NCI-H187 treated with DMSO at 0.1 percent for 48 hours (cell line): ENCODE measurements at places on chromosomes 12 and 14.

GRCh38 chr14:21073921-21074320 lies 3.8 kb downstream of the ARHGEF40 start:
- DNase-seq, result no peak

DNA sequence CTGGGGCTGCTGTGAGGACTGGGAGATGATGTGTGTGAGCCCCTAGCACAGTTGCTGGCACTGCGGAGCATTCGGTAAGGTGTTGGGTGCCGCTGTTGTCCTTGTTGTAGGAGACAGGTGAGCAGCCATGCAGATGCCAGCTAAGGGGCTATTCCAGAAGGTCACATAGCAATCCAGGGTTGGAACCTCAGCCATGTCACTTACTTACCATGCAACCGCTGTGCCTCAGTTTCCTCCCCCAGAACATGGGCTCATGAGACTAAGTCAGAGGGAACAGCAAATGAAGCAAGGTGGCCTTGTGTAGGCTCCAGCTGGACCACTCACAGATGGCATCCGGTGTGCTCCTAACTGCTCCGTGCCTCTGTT lies 13.2 kb downstream of the DTX1 start:
- DNase-seq, result no peak

GRCh38 chr12:74370608-74371216 lies 166.9 kb upstream of the ATXN7L3B start:
- no peak for DNase-seq

- DNase-seq, result no peak
Observed at GRCh38 chr12:99146185-99146584, 501.1 kb downstream of the APAF1 start.

- DNase-seq, result no peak
Observed at GRCh38 chr12:85190728-85191127, 89.3 kb upstream of the ALX1 start.

DNA sequence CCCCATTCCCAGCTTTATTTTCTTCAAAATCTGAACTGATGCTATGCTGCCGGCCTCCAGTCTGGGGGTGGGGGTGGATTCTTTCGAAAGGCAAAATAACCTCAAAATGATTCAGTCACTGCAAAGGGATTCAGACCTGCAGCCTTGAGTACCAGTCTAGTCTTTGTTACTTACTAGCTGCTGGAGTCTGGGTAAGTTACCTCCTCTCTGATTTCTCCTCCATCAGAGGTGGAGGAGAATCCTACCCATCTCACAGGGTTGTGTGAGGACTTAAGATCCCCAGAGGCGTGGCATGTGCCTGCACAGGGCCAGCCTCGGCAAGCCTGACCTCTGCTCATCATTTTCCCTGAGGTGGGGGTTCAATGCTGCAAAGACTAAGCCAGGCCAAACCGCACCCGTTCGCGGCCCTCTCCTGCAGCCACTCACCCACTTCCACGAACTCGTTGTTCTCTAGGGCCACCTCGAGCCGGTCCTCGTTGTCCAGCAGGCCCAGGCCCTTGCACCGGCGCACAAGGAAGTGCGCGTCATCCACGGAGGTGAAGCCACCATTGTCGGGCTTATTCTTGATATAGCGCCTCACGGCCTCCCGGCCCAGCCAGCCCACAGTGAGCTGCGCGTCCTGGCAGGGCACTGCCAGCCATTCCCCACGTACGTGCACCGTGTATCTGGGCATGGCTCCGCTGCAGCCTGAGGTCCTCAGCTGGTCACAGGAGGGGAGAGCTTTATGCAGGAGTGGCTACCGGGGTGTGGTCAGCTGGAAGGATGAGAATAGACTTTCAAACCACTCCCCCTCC lies 709 bp downstream of the HAL start:
- DNase-seq, result no peak

GRCh38 chr14:92688434-92689375 lies 59.7 kb downstream of the LGMN start:
- no peak for DNase-seq

GRCh38 chr14:63964113-63964512 lies 111.3 kb downstream of the SYNE2 start:
- no peak for DNase-seq

- no peak for DNase-seq
Observed at GRCh38 chr14:23556700-23557440, 799 bp downstream of the THTPA start.

- no peak for DNase-seq
Observed at GRCh38 chr12:28618772-28619171, 428.5 kb downstream of the CCDC91 start.

- DNase-seq, result no peak
Observed at GRCh38 chr12:29104516-29104915, 44.6 kb upstream of the FAR2 start.

GRCh38 chr12:13661005-13661887 lies 320.2 kb downstream of the GRIN2B start:
- no peak for DNase-seq

GRCh38 chr14:24984846-24985589 lies 64.9 kb downstream of the STXBP6 start:
- no peak for DNase-seq

- no peak for DNase-seq
Observed at GRCh38 chr12:130969223-130969622, 15.5 kb downstream of the ADGRD1 start.

GRCh38 chr14:54241517-54241916 lies 155.3 kb upstream of the CDKN3 start:
- DNase-seq, result no peak

GRCh38 chr14:100531152-100532121 lies 55.8 kb downstream of the BEGAIN start:
- DNase-seq, result no peak

GRCh38 chr12:6699989-6700645 lies 498 bp downstream of the PIANP start:
- DNase-seq, result no peak

DNA sequence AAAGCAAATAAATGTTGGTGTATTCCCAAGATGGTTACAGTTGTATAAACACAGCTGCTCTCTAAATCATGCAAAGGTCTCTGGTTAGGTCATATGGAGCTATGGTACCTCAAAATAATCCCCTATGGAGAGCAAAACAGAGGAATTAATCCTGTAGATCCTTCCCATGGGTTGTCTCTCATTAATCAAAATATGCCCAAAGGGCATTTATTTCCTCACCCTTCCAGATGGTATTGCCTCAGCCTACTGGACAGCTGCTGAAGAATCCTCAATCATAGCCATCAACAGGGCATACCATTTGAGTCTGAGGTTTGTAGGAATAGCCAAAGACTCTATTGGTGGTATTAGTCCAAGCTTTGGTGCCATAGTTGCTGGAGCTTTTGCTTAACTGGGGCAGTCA lies 360.9 kb downstream of the RPL10L start:
- no peak for DNase-seq

- no peak for DNase-seq
Observed at GRCh38 chr12:51887476-51888315, at the start of gene ANKRD33. TSS of gene ANKRD33 (plus strand) at chr12:51888103. CDS start at chr12:51888187, 84 bp downstream.

DNA sequence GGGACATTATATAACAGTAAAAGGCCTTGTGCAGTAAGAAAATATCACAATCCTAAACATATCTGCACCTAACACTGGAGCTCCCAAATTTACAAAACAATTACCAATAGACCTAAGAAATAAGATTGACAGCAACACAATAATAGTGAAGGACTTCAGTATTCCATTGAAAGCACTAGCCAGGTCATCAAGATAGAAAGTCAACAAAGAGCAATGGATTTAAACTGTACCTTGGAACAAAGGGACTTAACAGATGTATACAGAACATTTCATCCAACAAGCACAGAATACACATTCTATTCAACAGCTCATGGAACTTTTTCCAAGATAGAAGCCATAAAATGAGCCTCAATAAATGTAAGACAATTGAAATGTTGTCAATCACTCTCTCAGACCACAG lies 209.5 kb upstream of the ARHGAP5 start:
- DNase-seq, result no peak

DNA sequence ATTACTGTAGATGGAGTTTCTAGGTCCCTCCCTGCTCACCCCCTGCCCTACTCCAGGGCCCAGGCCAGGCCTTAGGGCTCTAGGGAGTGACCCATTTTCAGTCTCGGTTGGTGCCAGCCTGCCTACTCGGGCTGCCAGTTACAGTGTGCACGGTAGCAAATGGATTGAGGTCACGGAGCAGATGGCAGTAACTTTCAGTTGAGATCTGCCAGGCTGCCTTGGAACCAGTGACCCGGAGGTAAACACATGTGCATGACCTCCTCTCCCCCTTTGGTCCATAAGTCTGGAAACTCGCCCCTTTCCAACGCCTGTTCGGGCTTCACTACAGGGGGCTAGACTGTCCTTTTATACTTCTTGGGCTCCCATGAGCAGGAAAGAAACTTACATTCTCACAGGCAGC lies 139.7 kb upstream of the TBX3 start:
- DNase-seq, result no peak

DNA sequence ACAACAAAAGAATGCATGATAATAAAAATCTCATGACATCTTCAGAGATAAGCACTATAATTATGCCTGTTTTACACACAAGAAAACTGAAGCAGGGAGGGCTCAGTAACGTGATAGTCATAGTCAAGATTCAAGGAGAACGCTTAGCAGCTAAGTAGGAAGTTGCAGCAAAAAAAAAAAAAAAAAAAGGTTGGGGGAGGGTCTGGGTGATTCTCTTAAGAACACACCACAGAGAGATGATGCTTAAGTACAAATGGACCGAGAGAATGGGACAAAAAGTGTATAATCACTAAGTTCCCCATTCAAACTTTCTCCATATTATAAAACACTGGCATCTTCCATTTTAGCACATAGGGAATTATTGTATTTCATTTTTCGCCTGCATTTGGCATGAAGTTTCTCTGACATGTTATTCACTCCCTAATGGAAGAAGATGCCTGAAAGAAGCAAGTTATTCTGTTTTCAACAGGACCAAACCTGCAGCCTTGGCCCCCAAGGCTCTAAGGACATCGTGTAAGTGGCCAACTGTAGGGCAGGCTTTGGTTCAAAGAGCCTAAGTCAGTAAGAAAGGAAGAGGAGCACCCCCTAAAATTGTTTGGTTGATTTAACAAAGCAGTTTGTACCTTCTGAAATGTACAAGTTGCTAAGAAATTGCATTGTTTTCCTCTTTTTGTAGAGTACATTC lies 142.9 kb upstream of the TMPO start:
- DNase-seq, result no peak

- DNase-seq, result no peak
Observed at GRCh38 chr14:97844042-97844441, 1046.9 kb downstream of the VRK1 start.

- DNase-seq, result no peak
Observed at GRCh38 chr12:96876966-96877365, 30.1 kb upstream of the NEDD1 start.

DNA sequence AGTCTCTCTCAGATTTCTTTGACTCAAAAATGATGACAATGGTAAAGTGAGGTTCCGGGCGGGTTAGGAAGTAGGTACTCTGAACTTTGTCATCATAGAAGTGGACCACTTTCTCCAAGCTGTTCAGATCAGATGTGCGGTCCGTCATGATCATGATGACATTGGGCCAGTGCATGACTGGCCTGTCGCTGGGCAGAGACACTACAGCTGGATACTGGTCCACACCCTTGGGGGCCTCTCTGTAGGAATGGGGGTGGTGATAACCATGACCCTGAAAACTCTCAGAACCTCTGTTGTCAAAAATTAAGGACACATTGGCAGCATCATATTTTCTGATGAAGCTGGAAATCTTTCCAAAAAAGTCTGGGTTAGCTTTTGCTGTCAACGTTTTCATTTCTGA lies 28.2 kb downstream of the KICS2 start:
- DNase-seq, result no peak
